ENCODE measurements at places on chromosomes 3 and 15.

DNA sequence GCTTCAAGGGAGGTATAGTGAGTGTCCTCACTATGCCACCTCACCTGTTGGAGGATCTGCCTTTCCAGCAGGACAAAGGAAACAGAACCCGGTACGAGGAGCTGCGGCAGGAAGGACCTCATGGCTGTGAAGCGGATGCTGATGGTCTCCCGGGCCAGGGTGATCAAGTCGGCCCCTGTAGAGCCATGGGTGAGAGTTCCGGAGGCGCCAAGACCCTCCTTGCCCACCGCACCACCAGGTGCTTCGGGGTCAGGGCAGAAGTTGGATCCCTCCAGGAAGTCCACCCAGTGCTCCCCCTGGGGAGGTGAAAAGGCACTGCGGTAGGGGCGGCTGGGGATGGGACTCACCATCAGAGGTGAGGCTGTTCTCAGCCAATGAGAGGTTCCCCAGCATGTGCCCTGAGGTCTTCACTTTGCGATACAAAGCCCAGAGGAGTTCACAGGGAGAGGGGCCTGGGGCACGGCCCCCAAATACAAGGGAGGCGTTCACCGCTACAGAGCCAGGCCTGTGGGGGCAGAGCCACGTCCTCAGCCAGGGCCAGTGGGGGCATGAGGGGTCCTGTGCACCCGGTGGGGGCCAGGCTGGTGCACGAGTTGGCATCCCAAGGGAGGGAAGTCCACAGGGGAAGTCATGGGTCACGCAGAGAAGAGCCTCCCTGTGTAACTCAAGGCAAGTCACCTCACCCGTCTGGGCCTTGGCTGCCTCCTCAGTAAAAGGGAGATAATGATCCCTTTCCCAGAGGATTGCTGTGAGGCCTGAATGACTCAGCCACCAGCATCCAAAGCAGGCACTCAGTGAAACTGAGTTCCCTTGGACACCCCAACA lies 27.7 kb downstream of the C15orf39 start:
- no peak for DNase-seq

DNA sequence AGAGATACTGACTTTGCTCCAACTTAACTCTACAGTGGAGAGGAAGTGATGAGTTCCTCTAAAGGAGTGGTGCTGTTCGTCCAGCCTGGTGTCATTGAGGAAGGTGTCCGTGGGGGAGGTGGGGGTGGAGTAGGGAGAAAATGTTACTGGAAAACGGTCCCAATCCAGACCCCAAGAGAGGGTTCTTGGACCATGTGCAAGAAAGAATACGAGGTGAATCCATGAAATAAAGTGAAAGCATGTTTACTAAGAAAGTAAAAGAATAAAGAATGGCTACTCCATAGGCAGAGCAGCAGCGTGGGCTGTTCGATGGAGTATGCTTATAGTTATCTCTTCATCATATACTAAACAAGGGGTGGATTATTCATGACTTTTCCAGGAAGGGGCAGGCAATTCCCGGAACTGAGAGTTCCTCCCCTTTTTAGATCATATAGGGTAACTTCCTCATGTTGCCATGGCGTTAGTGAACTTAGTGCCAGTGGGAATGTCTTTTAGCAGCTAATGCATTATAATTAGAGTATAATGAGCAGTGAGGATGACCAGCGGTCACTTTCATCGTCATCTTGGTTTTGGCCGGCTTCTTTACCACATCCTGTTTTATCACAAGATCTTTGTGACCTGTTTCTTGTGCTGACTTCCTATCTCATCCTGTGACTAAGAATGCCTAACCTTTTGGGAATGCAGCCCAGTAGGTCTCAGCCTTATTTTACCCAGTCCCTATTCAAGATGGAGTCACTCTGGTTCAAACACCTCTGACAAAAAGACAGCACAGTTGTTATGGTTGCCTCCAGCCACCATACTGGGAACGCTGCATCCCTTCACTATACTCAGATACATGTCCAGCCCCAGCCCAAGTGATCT lies 38.6 kb downstream of the CLEC3B start:
- peak; percentile 48 for DNase-seq

DNA sequence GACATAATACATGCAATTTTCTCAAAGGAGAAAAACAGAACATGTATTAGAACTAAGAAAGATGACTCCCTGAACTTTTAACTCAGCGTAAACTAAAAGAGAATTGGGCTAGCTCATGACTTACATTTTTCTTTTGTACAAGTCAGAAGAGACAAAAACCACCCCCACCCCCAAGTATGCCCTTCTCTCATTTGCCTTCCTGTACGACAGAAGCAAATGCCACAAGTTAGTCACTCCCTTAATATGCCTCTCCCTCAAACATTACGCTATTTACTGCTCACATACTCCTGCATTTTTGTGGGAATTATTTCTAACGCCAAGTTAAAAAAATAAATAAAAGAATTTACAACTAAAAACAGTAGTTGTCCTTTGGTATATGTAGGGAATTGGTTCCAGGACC lies 22.0 kb downstream of the CPEB1 start:
- no peak for DNase-seq

GRCh38 chr3:185935465-185936272 lies 2.1 kb downstream of the TRA2B start:
- no peak for DNase-seq

GRCh38 chr3:25652921-25653320 lies 11.8 kb downstream of the TOP2B start:
- no peak for DNase-seq

- no peak for DNase-seq
These were observed 14.6 kb downstream of the C2CD4B start for GRCh38 chr15:62150445-62150844.

DNA sequence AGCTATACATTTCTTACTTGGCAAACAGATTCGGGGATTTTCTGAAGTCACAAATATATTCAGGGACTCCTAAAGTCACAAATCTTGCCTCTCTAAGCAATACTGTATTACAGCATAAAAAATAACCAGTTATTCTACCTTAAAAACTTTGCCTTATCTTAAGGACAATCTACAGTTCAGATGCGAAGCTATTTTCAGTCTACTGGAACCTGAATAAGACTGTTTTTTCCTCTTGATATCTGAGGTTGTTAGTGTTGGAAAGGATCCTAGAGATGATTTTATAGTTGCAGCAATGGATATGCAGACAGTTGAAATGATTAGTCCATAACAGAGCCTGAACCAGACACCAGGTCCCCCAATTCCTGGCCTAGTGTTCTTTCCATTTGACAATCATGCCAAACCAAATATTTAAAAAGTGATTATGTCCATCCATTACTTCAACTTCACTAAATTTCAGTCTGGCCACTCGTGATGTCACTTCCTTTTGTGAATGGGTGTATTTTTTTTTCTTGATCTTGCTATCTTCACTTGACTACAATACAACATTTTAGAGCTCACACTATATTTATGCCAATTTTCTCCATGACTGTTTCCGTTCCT lies 1.8 kb downstream of the HDGFL3 start:
- DNase-seq = no peak

DNA sequence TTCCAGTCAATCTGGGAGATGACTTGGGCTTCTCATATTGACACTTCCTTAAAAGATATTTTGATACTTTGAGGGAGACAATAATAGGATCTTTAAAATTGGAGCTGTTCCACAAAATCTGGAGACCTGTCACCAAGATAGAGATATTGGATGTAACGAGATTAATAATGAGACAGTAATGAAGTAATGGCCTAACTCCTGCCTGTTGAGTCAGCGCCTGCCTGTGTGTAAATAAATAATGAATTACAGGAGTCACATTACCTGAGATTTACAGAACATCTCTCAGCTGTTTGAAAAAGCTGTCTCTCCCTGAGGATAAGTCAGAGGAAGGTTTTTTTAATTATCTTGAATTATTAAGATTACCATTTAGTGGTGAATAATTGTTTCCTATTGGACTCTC lies 43.8 kb upstream of the MITF start:
- DNase-seq = no peak

DNA sequence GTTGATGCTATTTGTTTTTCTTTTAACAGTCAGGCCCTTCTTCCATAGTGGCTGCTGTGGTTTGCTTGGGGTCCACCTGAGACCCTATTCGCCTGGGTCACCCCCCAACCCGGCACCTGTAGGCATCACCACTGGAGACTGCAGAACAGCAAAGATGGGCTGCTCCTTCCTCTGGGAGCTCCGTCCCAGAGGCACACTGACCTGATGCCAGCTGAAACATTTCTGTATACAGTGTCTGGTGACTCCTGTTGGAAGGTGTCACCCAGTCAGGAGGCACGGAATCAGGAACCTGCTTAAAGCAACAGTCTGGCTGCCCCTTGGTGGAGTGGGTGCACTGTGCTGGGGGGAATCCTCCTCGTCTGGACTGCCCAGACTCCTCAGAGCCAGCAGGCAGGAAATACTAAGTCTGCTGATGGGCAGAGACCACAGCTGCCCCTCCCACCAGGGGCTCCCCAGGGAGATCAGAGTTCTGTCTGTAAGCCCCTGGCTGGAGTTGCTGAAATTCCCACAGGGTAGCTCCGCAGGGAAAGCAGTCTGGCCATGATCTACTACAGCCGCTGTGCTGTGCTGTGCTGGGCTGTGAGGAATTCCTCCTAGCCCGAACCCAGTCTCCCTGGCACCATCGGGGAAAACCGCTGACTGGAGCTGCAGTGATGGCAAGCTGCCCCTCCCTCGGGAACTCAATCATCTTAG lies 248.2 kb downstream of the TBC1D5 start:
- no peak for DNase-seq

DNA sequence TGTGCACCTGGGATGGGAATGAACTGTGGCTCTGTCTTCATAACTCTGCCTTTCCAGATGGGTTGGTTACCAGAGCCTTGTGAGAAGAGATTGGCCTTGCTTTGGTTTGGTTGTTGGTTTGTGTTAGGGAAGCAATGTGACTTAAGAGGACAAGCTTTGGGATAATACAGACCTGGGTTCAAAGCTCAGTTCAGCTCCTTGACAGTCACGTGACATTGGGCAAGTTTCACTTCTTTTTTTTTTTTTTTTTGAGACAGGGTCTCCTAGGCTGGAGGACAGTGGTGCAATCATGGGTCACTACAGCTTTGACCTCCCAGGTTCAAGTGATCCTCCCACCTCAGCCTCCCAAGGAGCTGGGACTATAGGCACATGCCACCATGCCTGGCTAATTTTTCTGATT lies 42.7 kb downstream of the CORO2B start:
- DNase-seq = no peak

- no peak for DNase-seq
These were observed 357.1 kb upstream of the CFAP20DC start for GRCh38 chr3:59406943-59407342.

DNA sequence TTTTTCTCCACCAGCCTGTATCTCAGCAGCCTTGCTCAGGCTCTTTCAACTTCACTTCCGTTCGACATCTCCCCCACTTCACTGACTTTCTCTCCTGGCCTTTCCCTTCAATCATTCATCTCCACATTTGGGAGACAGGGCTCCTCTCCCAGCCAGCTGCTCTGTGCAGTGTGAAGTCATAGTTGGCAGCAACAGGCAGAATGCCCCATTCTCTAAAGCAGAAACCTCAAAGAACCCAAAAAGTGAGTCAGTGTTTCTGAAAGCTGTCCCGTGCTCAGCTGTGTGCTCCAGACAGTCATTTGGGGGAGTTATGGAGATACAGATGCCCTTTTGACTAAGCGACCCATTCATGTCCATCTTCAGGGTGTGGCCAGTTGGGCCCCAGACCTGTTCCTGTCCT lies 54.3 kb downstream of the NTRK3 start:
- no peak for DNase-seq

GRCh38 chr3:195441051-195441450 lies 1.8 kb downstream of the ACAP2 start:
- no peak for DNase-seq

DNA sequence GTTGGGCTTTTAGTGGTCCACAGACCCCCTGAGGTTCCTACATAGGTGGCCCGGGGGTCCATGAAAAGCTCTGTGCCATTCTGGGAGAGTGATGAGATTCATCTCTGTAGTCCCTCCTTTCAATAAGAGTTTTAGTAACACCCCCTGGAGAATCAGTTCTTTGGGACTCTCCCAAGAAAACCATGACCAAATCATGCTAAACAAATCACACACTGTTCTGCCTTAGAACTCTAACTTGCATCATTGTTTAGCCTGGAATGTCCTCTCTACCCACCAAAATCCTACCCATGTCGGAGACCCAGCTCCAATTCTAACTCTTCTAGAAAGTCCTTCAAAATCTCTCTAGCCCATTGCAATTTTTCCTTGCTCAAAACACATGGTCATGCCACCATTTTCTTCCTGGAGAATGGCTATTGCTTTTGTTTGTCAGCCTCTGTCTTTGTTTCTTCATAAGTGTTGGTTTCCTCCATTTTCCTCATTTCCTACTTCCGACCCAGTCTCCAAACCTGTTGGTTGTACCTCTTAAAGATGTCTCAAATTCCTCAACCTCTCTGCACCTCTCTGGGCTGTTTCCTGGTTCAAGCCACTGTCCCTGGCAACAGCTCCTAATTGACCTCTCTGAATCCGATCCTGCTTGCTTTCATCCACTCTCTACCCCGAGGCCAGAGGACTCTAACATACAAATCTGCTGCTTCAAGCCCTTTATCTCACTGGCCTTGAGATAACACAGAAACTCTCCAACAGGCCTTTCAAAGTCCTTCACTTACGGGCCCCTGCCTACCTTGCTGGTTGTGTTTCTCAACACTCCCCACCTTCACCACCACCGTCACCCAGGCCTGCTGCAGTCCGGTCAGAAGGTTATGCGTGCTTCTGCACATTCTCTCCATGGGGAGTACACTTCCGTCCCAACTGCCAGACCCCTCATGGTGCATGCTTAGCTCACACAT lies 23.7 kb downstream of the CYP19A1 start:
- DNase-seq = no peak

GRCh38 chr3:125150525-125151441 lies 61.8 kb downstream of the SLC12A8 start:
- DNase-seq = peak; percentile 30

- no peak for DNase-seq
These were observed 665.0 kb downstream of the NTRK3 start for GRCh38 chr15:87591582-87591981.

DNA sequence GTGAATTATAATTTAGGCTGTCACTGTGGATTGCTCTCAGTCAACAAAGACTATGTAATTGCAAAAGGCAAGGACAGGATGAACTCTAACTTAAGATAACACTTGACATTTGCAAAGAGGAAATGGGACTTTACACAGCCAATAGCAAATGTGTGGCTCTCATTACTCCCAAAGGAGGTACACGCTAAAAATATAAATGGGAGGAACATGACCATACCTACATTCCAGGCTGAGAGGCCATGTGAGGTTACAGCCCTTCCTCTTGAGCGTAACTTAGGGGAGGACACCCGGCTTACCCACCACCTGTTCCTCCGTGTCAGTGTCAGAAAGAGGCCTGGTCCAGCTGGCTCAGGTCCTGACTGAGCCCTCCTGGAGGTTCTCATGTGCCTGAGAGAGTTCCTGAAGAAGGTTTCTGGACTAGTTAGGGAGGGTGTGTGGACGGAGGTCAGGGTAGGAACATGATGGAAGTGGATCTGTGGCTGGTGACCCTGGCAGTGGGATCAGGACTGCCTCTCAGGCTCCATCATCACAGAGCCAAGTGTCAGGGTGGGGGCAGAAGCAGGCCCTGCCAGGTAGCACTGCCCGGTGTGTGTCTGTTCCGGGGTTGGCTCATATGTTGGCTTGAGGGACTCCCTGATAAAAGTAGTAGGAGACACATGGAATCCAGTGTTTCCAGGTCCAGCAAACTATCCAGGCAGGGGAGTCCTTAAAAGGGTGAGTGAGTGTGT lies 7.9 kb downstream of the POPDC2 start:
- no peak for DNase-seq

- no peak for DNase-seq
These were observed 107.1 kb downstream of the DGKG start for GRCh38 chr3:186254676-186255650.

- DNase-seq = no peak
These were observed 4.5 kb downstream of the NR1I2 start for GRCh38 chr3:119786409-119786808.

GRCh38 chr15:77167406-77167805 lies 96.5 kb upstream of the TSPAN3 start:
- no peak for DNase-seq

Measured in stimulated activated CD4-positive, alpha-beta T cell treated with anti-CD3 and anti-CD28 coated beads, Interleukin-1b, Interleukin-23, amount 100 ng/mL, for 1 hour (primary cell).